Stimulated activated CD4-positive, alpha-beta T cell treated with anti-CD3 and anti-CD28 coated beads, TNF-alpha, amount 100 ng/mL, for 1 hour (primary cell): ENCODE measurements at places on chromosomes 4 and X.

DNA sequence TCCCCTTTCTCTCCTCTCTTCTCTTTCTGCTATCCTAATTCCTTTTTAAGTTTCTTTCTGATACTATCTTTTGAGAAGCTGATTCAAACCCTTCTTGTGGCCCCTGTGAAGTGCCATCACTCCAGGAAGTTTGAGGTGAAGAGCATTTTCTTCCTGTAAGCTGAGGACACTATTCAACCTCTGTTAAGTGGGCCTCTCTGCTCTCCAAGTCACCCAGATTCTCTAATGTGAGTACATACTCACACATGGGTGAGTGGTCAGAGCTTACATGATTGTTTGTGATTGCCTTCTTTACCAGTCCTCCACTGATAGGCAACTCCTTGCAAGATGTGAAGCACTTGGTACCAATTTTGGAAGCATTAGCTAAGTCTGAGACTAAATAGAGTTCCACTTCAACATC lies 18.4 kb upstream of the SMIM10L2A start:
- no peak for DNase-seq

DNA sequence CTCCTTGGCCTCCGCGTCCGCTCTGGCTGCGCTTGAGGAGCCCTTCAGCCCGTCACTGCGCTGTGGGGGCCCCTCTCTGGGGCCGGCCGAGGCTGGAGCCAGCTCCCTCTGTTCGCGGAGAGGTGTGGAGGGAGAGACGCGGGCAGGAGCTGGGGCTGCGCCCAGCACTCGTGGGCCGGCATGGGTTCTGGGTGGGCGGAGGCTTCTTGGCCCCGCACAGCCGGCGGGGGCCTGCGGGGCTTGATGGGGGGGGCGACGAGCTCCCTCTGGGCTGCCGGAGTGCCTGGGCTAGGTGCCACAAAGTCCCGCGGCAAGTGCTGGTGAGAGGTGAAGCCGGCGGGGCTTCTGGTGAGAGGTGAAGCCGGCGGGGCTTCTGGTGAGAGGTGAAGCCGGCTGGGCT lies 61.9 kb downstream of the ANKRD50 start:
- DNase-seq = no peak

GRCh38 chr4:10151182-10151581 lies 34.6 kb upstream of the WDR1 start:
- no peak for DNase-seq

- no peak for DNase-seq
Observed at GRCh38 chr4:96293806-96294205, 453.9 kb downstream of the PDHA2 start.
